ENCODE measurements at places on chromosomes 12 and 14.

DNA sequence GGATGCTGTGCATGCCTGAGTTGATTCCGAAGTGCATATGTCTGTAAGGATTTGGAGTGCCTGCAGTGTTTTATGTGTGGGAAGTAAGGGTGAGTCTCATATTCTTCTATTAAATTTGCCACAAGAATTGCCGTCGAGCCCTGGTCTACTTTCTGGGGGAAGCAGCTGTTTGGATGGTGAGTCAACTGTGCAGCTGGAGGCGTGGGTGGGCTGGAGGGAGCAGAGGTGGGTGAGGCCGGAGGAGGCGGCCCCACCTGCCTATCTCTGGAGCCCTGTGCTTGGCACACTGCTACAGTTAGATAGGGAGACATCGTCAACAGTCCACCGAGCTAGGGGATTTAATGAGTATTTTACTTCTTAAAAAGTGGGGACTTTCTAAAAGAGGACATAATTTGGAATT, 9.7 kb downstream of the GLRX5 start:
- no peak for DNase-seq

GRCh38 chr14:59320763-59321625, 132.5 kb downstream of the DAAM1 start:
- DNase-seq = no peak

- no peak for DNase-seq
These were observed 515.7 kb downstream of the VRK1 start for GRCh38 chr14:97312910-97313309.

DNA sequence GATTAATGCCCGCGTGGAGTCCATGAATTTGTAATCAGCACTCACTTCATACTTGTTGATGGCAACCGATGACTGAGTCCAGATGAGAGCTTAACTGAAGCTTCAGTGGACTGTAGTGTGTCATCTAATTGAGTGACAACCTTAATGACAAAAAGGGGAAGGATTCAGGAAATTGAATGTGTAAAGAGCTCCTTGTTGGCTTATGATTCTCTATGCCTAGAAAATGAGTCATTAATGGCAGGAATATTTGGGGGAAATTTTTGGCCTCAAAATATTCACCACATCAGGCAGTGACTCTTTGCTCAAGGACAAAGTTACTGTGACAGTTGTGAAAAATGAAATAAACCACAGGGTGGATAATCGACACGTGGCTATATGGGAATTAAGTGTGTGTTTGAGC, 55.3 kb upstream of the STON2 start:
- DNase-seq = no peak

DNA sequence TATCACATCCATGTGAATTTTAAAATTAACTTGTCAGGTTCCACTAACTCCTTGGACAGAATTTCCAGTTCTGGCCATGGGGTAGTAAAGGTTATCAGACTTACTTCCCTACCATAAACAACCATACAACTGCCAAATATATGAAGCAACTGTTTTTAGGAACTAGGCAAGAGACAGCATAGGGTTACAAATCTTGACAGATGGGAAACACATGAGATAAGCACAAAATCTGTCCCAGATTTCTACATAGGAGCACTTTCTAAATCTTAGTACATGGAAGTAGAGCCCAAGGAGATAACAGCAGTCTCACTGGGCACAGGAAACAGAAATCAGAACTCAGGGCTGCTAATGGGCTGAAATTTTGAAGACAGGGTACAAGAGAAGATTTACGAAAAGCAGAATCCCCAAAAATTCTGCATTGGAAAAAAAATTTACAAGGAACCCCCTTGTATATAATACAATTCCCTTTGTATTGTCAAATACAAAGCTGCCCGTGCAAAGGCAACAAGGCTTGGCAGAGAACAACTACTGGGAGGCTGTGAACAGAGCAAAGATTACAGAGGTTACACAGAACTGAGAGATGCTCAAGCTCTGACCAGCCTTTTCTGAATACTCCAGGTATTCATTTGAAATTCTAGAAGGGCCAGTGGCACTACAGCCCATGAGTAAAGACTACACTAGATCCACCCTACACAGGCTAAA, 43.2 kb downstream of the GALNT4 start:
- DNase-seq = peak; percentile 12

DNA sequence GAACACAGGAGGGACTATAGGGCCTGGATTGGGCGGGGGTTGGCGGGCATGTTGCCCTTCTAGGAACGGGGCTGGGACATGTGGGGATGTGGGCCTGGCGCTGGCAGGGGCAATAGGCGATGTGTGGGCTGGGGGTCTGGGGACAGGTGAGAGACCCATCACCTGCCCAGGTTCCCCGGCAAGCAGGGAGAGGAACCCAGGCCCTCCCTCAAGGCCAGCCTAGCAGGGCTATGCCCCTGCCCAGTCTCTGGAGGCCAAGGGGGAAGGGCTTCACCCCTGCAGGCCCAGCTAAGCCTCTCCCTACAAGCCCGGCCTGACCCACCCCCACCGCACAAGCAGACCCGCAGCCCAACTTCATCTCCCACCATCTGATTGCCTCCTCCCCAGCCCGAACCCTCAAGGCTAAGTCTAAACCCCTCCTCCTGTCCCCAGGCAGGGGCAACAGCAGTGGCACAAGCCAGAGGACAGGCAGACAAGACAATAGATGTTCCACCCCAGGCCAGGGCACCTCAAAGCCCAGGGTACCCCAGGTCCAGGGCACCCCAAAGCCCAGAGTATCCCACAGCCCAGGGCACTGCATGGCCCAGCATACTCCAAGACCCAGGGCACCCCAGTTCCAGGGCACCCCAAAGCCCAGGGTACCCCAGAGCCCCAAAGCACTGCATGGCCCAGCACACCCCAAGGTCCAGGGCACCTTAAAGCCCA, 6.5 kb downstream of the JAG2 start:
- DNase-seq = no peak

DNA sequence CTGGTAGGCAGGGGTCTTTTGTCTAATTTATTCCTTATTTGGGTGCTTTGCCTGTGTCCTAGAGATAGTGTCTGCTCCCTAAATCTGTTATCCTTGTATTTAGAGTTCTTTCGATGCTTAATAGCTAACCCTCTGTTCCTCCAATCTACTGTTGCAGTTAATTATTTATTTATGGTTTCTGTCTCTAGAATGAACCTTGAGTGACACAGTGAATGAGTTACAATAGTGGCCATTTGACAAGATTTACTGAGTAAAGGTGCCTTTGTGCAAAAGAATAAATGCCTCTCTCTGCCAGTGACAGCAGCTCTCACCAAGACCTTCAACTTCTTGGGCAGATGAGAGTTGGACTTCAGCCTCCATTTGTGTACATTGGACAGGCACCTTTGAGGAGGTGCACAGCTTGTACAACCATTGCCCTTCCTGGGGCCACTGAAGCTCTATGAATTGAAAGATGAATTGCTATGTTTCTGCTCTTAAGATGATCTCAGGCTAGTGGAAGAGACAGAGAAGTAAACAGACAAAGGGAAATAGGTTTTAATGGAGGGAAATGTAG, 165.9 kb downstream of the DERA start:
- no peak for DNase-seq

DNA sequence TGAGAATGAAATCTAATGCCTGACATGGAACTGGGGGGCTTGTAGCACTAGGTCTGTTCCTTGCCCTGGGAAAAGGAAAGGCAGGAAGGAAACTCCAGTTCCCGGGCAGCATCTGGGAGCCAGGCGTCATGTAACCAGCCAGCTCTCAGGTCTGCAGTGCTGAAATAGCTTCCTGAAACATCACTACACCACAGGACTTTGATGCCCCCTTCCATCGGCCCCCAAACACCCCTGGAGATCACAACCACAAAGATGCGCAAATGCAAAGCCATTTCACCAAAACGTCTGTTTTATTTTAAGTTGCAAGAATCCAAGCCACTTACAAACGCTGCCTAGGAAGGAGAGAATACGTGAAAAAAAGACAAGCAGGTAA, 40.9 kb downstream of the KCTD10 start:
- DNase-seq = no peak

- DNase-seq = no peak
These were observed 10.7 kb downstream of the KRT80 start for GRCh38 chr12:52180971-52181628.

GRCh38 chr12:104641862-104642261, 185.1 kb downstream of the CHST11 start:
- no peak for DNase-seq

DNA sequence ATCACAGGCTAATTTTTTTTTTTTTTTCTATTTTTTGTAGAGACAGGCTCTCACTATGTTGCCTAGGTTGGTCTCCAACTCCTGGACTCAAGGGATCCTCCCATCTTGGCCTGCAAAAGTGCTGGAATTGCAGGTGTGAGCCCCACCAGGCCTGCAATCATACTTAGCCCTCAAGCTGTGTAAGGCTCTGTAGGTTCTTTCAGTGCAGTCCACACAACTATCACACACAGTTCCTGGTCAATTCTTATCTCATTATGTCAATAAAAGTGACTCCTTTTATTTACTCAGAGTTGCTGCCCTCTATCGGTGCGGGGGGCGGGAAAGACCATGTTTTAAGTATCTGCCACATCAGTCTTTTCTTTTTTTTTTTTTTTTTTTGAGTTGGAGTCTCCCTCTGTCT, 29.0 kb downstream of the SLC2A3 start:
- DNase-seq = no peak

DNA sequence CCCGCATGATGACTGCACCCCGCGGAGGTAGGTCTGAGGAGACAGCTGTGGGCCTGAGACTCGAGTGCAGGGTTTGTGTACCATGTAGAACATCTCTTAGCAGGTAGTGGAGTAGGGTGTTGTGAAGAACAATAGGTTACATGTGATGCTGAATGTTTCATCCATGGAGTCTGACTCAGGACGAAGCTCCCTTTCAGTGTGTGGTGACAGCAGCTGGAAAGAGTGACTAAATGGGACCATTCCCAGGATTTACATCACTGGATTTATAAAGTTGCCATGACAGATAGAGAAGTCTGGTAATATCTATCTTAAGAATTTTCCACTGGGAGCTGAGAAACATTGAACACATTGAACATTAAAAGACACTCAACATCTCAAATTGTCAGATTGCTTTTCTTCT, 259.6 kb upstream of the RGS6 start:
- DNase-seq = no peak

DNA sequence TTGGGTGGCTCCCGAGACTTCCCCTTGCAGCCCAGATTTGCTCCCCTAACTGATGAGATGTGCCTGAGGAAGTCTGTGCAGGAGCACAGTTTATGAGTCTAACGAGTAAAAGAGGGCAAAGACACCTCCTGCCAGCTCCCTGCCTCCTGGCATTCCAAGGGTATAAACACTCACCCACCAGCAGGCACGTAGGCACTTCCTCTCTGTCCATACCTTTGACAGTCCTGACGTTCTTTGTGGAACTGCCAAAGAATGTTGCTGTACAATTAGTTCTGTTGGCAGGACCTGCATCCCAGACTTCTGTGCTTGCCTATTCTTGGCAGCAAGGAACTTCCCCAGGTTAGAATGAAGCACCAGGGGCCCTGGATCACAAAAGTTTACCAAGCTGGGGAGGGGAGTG, 889.3 kb downstream of the BCL11B start:
- no peak for DNase-seq

DNA sequence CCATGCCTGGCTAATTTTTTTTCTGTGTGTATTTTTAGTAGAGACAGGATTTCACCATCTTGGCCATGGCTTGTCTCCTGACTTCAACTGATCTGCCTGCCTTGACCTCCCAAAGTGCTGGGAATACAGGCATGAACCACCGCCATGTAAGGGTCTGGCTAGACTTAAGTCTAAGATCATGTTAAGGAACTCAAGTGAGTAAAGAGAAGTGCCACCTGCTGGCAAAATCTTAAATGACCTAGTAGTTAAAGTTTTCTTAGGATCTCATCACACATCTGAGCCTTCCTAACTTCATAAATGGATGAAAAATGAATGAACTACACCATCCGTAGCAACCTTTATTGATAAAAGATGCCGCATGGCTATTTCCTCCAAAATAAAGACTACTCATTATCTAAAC, 1.7 kb upstream of the C12orf56 start:
- DNase-seq = no peak

DNA sequence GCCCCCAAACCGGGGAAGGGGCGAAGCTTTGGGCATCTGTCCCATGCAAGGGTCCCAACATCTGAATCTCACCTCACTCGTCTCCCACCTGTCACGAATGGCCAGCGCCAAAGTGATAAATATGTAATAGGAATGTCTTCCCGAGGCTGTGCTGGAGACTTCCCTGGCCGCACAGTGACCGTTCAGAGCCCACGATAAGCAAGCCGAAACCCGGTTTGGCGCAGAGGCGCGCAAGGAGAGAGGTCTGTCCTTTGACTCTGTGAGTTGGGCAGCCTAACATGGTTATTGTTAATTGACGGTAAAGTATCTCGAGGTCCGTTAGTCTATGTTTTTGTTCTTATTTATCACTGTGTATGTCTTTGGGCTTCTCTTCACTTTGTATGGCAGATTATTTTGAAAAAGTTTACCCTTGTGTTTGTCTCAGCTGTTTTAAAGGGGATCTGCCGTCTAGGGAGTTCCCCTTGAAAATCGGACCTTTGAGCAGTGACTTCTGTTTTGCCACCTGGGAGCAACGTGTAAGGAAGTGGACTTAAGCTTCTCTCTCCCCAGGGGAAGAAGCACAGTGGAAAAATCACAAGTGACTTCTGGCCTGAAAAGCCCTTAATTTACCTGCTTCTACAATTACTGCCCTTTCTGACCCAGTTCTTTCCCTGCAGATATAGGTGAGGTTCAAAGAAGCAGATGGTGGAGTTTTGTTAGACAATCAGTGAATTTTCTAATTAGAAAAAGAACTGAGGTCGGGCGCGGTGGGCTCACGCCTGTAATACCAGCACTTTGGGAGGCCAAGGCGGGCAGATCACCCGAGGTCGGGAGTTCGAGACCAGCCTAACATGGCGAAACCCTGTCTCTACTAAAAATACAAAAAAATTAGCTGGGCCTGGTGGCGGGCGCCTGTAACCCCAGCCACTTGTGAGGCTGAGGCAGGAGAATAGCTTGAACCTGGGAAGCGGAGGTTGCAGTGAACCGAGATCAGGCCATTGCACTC, 1.1 kb upstream of the TM9SF1 start:
- no peak for DNase-seq

DNA sequence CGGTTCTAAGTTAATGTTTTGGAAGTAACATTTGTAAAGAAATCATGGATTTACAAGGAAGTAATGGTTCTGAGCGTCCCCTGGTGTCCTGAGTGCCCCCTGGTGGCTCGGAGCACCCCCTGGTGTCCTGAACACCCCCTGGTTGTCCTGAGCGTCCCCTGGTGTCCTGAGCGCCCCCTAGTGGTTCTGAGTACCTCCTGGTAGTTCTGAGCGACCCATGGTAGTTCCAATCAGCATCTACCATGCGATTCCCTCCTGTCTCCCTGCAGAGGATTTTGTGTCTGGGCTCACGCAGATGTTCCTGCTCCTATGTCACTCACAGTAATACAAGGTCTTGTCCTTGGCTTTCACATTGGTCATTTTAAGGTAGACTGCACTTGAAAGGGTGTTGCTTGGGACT, 1352.9 kb downstream of the TMEM121 start:
- DNase-seq = no peak

DNA sequence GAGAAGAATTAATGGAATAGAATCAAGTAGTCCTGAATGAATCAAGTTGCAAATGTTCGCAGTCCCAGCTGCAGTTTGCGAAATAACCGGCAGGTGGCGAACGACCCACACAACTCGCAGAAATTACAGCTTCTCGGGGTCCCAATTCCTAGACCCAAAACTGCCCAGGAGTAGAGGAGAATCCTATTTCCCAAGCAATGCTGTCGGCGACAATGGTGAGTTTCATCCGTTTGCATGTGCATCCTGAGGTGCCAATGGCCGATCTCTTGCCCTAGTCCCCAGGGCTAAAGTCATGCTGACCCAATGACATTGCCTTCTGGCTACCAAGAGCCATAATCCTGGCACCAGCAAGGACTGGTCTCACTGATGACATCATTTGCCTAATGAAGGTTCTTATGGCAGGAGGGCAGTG, 8.5 kb upstream of the ASCL1 start:
- no peak for DNase-seq

Data from amygdala (tissue), 56 donors.